ENCODE measurements at places on chromosomes 5 and 9.

- DNase-seq, result no peak
Observed at GRCh38 chr9:22379272-22379671, 67.4 kb upstream of the DMRTA1 start.

DNA sequence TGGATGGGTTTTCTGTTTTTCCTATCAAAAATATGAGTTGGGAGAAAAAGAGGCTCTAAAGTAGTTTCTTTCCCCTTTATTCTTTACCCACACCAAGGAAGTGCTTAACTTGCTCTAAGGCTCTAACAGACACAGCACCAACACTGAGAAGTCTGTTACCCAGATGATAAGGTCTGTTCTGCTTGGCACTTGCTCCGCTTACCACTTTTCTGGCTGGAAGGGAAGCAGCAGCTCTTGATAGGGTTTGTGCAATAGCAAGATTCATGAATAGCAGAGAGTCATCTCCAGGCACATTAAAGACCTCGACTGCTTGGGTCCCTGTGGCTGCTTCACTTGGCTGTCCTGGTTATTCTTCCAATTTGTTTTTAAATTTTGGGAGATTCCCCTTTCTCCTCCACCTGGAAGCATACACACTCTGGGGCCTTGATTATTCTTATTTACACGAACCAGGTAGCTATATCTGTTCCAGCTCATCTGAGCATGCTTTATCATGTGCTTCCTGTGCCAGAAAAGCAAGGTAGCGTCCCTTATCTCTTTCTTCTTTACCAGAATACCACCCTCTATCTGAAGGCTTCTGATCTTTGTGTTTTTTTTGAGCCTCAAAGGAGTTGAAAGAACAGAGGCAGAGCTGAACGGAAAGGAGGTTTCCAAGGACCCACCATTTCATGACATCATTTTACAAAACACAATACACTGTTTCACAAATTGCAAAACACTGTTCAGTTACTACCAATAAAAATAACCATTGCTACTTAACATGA, 24.8 kb downstream of the PPP3R2 start:
- no peak for DNase-seq

DNA sequence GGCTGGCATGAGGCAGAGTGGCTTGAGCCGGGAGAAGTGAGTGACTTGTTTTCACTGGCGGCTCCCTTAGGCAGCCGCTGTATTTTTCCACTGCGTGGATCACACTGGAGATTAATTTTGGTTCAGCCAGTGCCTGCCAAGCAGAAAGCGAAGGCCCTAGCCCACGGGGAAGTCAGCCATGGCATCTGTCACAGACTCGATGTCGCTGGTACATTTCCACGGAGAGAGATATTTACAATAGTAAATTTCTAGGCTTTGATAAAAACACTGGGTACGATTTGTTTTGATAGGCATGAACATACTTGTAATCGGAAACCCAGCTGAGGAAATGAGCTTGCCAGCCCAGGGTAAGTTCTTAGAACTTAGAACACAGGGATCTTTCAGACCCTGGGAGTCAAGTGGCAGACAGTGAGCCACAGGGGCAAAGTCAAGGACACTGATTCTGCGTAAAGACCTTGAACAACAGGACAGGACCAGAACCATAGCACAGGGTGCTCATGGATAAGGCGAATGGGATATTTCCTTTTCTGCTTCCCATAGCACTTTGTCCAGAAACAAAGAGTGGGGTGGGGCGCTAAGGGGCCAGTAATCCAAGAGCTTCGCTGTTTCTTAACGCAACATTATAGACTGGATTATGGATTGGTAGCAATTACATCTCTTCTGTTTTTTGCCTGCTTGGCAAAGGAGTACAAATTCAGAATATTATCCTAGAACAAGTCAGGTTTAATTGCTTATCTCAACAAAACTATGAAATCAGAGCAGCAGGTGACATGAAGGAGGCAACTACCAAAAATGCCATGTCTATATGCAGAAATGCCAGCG, 4.5 kb downstream of the DUSP1 start:
- DNase-seq, result no peak

DNA sequence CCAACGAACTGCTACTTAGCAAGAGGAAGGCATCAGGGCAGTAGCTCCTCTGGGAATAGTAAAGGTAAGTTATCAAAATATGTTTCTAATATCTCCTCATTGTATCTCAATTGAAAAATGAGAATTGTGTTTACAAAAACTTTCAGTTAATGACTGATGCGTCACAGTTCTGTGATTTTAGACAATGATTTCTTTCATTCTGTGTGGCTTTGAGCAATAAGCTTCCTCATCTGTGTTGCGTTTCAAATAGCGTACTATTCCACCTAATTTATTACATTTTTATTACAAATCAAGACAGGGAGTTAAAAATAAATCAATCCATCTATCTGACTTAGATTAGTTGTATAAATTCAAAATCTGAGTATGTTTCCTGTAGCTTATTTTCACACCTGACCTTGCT, 145.0 kb downstream of the CAAP1 start:
- DNase-seq, result no peak

DNA sequence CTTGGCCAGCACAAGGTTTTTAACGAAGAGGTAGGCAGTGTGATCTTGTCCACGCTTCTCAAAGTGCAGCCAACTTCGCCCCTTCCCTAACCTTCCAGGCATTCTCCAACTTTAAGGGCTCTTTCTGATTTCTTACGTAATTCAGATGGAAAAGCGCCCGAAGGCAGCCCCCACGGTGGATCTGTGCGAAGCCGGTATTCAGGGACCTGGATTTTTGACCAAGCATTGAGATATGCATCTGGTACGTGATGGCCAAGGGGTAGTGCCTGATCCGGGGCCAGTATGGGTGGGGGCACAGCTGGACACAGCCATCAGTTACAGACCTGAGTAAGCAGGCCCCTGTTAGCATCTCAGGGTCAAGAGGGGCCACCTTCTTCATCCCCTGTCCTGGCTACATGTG, 80.0 kb downstream of the AMBP start:
- no peak for DNase-seq

- DNase-seq, result no peak
Observed at GRCh38 chr5:172282272-172283019, 1.1 kb downstream of the UBTD2 start.

GRCh38 chr5:59034498-59035186, 451.8 kb downstream of the RAB3C start:
- no peak for DNase-seq

- DNase-seq, result no peak
Observed at GRCh38 chr9:29806937-29807618, 2233.8 kb upstream of the C9orf72 start.

DNA sequence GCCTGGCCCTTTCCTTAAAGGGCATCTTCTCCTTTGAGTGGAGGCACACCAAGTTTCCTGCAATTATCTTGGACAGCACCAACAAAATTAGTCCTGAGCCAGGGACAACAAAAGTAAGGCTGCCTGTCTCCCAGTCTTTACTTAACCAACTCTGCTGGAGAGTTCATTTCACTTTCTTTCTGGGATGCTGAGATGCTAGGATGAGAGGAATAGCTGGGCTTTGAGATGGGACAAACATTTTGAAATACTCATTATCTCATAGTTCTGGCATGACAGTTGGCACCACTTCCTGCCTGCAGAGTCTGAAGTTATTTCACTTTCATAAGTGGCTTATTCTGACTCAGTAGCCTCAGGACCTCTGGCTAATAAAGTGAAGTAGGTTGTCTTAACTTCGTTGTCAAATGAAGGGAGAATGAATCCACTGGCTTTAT, 157.0 kb downstream of the C9orf152 start:
- DNase-seq, result no peak

GRCh38 chr9:93501406-93501805, 48.0 kb upstream of the FAM120AOS start:
- DNase-seq, result no peak

GRCh38 chr5:22549876-22550671, 303.1 kb downstream of the CDH12 start:
- no peak for DNase-seq

- DNase-seq, result no peak
Observed at GRCh38 chr5:113122053-113122452, 145.5 kb downstream of the DCP2 start.

DNA sequence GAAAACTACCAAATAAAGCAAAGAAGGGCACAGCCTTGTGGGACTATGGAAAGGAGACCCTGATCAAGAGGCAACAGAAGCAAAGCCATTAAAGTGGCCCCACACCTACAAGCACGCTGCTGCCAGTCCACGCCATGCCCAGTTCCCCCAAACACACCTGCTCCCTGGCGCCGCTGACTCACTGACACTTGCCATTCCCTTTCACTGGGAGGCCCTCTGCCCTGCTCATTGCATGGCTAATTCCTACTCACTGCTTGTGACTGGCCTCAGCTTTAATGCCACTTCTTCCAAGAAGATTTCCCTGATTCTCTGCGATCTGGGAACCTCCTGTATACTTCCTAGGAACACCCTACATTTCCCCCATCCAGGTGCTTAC, 71.2 kb upstream of the TAF1L start:
- no peak for DNase-seq

DNA sequence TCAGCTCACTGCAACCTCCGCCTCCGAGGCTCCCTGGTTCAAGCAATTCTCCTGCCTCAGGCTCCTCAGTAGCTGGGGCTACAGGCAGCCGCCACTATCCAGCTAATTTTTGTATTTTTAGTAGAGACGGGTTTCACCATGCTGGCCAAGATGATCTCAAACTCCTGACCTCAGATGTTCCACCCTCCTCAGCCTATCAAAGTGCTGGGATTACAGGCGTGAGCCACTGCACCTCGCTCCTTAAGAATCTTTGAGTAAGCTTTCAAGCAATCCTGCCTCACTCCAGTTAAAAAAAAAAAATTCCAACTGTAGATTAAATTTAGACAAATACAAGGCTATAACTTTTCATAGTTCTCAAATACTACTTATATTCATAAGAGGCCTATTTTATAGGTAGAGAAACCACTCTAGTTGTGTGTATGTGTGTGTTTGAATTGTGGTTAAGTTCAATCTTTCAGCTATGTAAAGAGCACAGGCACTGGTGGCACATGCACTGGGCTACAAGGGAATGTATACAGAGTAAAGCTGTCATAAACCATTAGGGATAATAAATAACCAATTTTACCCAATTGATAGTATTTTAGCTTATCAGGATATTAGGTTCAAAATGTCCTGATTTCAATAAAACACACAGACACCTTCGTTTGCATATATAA, 50.6 kb upstream of the RAPGEF6 start:
- no peak for DNase-seq

GRCh38 chr9:127773272-127773671, 5.2 kb downstream of the SH2D3C start:
- DNase-seq, result no peak

DNA sequence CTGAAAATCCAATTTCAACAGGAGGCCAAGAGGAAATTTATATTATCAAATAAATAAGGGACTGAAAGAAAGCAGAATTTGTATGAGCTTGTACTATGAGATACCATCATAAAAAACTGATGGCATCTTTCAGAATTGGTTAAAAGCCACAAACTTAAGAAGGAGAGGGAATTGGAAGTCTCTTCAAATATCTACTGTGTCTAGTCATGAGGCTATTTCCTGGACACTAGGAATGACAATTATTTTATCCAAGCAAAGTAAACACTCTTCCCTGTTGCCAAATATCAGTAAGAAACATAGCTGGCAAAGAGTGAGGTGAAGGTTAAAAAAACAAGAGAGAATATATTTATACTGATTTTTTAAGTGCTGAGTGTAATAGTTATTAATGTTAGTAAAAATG, 101.5 kb upstream of the ARRDC3 start:
- DNase-seq, result no peak

GRCh38 chr9:137818286-137818685, 59.3 kb upstream of the CACNA1B start:
- no peak for DNase-seq

GRCh38 chr5:122586351-122586750, 188.5 kb upstream of the SNX2 start:
- no peak for DNase-seq

DNA sequence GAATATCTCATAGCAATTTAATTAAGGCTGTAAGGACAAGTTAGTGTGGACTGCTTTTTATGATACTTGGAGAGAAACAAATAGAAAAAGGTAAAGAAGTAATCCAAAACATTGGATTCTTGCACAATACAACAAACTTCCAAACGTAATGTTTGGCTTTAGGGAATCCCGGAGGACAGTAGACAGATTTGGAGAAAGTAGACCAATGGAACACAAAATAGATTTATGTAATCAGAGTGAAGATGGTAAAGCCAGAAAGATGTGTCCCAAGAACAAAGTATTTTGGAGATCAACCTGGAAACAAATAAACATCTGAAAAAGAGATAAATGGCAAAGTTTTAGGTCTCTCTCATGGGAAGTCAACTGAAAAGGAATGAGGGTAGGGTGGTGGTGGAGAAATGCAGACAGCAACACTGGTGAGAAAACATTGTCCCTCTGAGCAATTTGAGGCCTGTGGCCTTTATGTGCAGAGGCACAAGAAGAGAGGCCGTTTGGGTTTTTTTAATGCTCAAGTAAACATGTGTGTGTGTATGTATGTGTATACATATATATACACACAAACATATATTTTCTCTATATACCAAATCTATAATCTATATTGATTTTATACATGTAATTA, 620.6 kb downstream of the PDE4D start:
- no peak for DNase-seq

DNA sequence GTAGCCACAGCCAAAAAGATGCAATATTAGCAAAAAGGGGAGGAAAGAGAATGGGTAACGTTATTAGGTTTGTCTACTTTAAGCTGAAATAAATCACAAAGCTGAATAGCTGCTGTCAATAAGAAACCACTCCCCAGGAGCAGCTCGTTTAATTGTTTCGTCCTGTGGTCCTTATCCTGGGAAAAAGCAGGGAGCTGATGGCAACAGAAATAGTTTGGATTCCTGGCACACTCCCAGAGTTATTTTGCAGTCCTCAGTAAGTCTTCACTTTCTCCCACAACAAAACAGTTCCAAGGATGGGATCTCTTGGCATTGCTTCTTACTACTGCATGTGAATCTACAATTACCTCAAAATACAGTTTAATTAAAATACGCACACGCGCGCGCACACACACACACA, 28.8 kb downstream of the FRMD3 start:
- DNase-seq, result no peak

GRCh38 chr9:23814243-23814642, 11.8 kb downstream of the ELAVL2 start:
- DNase-seq, result no peak

GRCh38 chr5:80864109-80864508, 96.1 kb upstream of the RASGRF2 start:
- no peak for DNase-seq

- DNase-seq, result no peak
Observed at GRCh38 chr9:76607730-76608436, 148.9 kb downstream of the GCNT1 start.

DNA sequence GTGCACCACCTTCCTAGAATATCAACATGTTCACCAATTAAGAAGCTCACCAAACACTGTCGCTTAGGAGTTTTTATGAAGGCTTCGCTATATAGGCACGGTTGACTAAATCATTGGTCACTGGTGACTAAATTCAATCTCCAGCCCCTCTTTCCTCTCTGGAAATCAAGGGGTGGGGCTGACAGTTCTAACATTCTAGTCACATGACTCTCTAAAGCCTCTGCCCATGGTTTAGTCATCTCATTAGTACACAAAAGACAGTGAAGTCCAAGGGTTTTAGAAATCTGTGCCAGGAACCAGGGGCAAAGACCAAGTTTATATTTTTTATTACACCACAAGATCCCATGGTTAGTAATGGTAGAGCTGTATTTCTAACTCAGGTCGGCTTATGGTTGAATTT, 243.2 kb downstream of the ELAVL2 start:
- DNase-seq, result no peak
